ENCODE measurements at places on chromosomes 12 and 14. TPM values are rescaled to one million over a fixed set of nuclear protein-coding genes. Genes with fewer than 3 reads are reported as not detected.

Gene CRY1
- total RNA-seq = 15.1 TPM

Gene CLEC2A
- total RNA-seq = not detected

Gene MANSC1
- total RNA-seq = 4.6 TPM

Gene SPTB
- not detected for total RNA-seq

Gene COX8C
- total RNA-seq = not detected

Gene NYNRIN
- 28.4 TPM for total RNA-seq

Gene ACAD10
- 21.4 TPM for total RNA-seq

Gene CLEC4D
- not detected for total RNA-seq

Gene WDHD1
- 5.2 TPM for total RNA-seq

Gene ESPL1
- 1.6 TPM for total RNA-seq

Gene GPD1
- total RNA-seq = under 0.01 TPM

Gene GRIP1
- 0.81 TPM for total RNA-seq

Gene SRGAP1
- total RNA-seq = 23.7 TPM

Data from hair follicle dermal papilla cell (primary cell).